ENCODE measurements at places on chromosomes 3 and 15.

DNA sequence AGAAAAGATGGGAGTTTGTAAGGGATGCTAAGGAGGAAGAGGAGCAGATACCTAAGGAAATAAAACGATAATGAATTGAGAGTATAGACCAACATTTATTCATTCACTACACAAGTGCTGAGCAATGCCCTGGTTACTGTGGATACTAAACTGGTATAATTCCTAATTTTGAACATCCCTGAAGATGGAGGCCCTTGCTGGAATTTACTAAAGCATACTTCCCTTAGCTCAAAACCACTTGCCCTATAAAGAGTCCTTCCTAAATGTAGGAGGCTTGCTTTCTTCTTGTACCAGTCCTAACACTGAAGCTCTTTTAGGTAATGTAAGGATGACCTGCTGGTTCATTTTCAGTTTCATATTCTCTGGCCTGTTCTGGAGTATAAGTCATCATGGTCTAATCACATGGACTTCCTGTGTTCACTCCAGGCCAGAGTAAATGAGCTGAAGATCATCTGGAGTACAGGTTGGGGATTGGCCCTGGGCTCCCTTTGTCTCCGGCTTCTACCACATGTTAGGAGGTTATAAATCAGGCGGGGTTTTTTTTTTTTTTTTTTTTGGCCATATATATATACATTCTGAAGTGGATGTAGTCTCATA is 40.1 kb upstream of the MTMR10 start:
- DNase-seq: peak; percentile 67

GRCh38 chr15:87672309-87673288 is 583.9 kb downstream of the NTRK3 start:
- peak; percentile 55 for DNase-seq

DNA sequence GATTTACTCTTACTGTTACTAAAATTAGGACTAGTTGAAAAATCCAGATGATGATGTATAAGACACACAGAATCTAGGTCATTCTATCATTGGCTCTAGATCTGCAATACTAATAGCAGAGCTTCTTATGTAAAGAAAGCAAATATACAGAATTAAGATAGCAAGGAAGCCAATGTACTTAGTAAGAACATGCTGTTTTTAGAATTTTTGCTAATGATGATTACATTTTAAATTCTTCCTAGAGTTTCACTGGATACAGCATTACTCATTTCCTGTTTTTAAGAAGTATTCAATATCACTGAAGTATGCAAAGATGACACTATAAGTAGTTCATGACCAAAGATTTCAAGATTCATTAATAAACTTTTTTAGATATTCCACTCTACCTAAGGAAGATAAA is 60.7 kb downstream of the CFAP20DC start:
- peak; percentile 70 for DNase-seq

DNA sequence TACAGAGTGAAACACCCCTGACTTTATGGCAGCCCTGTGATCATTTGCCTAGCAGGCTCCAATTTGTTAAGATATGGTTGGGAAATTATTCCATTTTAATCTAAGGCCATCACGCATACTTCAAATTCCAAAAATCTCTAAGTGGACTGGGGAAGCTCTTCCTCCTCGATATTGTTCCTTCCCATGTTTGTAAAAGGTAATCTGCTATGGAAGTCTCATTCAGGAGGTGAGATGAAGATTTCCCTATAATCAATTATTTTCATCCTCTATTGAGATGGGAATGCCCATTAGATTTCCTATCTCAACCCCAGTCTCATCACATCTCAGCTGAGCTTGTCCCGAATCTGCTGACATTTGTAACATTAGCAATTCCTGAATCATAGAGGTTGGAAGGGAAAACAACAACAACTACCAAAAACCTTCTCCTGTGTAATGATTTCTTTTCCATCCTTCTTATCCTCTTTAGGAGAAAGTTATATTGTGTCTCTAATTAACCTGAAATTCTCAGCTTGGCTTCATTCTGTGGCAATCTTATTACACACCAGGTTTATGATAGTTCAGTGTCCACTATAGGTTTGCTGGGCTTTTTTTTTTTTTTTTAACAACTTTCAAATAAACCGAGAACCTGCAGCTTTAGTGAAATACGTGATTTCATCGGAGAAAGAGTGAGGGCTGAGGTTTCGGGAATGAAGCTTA is 2.2 kb upstream of the NR2F2 start:
- DNase-seq: peak; percentile 67

DNA sequence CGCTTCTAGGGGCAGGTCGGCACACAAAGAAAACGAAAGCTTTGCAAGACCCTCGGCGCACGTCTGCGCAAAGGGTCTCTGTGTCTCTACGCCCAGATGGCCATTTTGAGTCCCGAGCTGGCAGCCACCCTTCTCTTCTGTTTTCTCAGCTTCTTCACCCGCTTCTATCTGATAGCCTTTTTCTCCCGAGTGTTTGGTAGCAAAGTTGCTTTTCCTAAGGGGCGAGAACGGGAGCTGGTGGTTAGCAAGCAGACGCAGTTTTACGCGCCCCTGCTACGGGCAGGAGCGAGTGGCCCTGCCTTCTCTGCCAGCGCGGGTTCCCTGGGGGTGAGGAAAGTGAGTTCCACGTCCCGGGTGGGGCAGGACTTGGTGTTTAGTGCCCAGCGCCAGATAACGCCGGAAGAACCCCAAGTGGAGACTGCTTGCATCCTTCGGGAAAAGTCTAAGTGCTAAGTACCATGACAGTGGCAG is 2.9 kb upstream of the MKRN2 start:
- DNase-seq: peak; percentile 40

GRCh38 chr3:38070013-38070412 is 31.0 kb downstream of the DLEC1 start:
- no peak for DNase-seq

- no peak for DNase-seq
Observed at GRCh38 chr3:133926736-133927539, 31.3 kb upstream of the RAB6B start.

DNA sequence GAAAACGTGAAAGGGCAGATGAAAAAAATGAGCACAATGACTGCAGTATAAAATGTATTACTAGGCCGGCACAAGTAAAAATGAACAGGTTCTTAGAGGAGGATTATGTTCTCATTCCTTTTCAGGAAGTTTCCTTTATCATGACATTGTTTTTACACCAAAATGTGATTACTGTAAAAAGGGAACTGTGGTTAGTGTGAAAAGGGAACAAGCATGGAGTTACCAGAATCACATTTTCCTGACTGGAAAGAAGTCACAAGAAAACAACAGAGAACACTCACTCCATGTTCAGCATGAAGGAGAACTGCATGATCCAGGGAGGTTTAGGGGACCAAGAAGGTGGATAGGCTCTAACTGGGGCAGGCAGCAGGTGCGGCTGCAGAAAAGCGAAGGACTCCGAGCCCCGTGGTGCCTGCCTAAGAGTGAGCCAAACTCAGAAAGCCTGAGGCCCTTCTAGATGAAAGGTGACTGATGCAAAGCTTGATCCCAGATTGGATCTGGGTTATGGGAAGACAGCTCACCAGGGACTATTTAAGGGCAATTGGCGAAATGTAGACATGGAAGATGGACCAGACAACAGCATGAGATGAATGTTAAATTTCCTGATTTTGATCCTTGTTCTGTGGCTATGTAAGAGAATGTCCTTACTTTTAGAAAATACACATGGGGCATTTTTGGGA is 77.3 kb downstream of the CCR1 start:
- no peak for DNase-seq

DNA sequence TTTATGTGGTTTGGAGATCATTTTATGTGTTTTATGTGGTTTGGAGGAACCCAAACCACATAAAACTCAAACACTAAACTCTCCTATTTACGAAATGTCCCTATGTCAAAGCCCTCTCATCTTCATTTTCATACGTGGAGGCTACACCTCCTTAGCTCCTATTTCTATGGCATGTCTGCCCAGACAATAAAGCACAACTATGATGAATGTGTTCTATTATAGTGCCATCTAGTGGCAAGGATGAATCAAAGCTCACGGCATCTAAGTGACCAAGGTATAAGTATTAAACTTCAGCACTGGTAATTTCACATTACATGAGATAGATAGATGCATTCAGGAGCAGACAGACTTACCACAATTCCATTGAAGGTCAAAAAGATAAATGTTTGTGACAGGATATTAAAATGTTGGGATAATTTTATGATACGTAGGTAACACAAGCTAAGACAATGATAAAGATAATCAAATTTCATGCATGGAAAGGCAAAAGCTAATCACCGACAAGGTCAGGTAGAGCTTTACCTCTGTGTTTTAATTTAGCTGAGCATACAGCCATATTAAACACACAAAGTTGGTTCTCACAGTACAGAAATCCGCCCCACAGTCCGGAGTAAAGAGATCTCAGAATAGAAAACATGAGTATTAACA is 130.6 kb upstream of the FHIT start:
- peak; percentile 52 for DNase-seq

DNA sequence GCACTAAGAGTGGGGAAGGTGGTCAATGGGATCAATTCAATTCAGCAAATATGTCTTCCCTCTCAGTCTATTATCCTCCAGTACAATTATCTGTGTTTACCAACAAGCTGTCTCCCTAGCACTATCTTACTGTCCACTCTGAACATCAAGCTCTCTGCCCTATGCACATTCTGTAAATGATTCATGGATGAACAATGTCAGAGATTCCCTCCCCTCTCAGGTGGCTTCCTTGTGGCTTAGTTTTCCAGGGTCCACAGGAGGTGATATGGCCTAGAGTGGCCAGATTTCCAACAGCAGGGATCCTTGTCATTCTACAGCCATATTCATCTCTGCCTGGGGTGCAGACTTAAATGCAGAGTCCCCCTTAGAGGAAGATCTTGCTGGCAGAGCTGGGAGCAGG is 225.1 kb downstream of the UACA start:
- peak; percentile 40 for DNase-seq

GRCh38 chr3:165669504-165669903 is 167.7 kb downstream of the BCHE start:
- peak; percentile 1 for DNase-seq

DNA sequence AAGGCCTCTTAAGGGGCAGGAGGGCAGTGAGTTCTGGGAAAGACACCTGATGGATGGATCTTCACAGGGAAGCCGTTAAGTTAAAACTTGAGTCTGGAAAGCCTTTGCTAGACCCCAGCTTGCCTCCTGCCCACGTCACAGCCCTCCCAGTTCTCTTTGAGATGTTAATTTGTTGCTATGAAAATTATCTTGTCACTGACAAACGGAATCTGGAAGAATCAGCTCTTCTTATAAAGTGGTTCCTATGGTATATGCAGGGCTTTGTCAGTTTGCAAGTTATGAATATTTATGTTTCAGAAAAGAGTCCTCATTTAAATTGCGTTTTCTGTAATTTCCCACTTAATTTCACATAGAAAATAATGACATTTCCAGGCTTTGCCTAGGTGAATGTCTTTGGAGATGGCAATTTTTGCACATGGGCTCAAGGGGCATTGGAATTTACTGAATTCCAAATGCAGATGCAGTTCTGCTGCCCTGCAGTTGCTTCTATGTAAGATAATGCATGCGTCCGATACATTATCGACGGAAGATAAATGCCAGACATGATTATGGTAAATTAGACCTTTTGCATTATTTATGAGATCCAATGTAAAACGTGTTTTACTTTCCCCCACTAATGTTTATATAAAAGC is 74.1 kb downstream of the CACNA2D3 start:
- no peak for DNase-seq

DNA sequence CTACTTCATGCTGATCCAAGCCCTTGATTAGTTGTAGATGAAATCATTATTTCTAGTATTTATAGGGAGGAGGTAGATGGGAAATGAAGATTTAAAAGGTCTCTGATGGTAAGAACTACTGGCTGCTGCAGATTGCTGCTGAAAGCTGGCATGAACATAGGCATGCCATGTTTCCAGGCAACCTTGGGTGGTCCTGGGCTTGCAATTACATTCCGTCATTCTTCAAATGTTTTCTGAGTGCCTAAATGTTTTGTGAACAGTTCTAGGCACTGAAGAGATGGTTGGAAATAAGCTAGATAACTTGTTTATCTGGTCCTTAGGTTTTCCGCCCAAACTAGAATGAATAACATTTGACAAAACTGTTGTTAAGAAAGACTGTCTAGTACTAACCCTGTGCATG is 95.8 kb downstream of the KCNAB1 start:
- no peak for DNase-seq

Data from choroid plexus epithelial cell (primary cell).